ENCODE measurements at places on chromosomes 2 and 18.

GRCh38 chr18:50432915-50433314 is 58.1 kb downstream of the SKA1 start:
- no peak for DNase-seq

- no peak for DNase-seq
Measured at GRCh38 chr2:108542071-108542470, 7.8 kb downstream of the LIMS1 start.

DNA sequence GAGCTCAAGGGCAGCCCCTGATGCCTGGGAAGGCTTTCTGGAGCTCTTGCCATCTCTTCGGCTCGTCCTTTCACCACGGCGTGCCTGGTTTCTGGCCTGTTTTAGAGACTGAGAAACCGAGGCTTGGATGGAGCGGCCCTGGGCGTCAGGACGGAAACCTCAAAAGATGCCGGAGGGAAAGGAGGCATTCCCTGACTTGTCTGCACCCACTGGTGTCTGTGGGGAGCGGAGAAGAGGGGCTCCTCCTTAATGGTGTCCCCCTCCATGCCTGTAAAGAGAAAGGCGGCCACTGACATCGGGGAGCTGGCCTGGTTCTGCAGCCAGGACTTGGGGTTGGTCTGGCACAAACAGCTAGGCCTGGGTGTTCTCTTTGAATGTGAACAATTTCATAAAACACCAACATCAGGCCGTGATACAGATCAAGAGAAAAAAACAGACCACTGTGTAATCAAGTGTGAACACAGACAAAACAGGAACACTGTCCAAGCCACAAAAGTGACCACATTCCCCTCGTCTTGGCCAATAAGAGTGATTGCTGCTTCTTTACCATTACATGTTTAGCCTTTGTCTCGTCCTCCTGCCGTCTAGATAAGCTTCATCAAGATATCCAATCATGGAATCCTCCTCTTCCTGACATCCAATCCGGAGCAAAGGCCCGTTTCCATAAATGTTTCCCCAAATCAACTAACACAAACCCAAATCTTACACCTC is 633 bp upstream of the ILKAP start:
- DNase-seq = peak; percentile 7

- no peak for DNase-seq
Measured at GRCh38 chr18:62566199-62566598, 43.4 kb downstream of the ZCCHC2 start.

DNA sequence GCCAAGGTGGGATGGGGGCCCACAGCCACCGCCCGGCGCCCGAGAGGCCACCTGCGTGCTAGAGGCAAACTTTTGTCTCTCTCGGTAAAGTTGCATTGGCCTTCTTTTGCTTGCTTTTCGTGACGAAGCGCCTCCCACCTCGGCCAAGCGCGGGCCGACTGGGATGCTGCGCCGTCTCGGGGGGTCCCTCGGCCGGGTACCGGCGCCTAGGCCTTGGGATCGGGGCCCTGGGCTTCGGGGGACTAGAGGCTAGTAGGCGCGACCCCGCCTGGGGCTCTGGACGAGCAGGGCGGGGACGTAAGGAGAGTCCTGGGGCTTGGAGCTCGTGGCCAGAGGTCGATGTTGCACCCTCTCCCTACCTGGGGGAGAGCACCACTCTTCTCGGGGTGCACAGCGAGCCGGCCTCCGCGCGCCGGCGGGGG is 545 bp downstream of the GLI2 start:
- DNase-seq = no peak

Measured in stimulated activated CD4-positive, alpha-beta T cell treated with anti-CD3 and anti-CD28 coated beads, TNF-alpha, amount 100 ng/mL, for 1 hour (primary cell).